ENCODE measurements at places on chromosomes 11 and 22. TPM values are rescaled to one million over a fixed set of nuclear protein-coding genes. Genes with fewer than 3 reads are reported as not detected.

DNA sequence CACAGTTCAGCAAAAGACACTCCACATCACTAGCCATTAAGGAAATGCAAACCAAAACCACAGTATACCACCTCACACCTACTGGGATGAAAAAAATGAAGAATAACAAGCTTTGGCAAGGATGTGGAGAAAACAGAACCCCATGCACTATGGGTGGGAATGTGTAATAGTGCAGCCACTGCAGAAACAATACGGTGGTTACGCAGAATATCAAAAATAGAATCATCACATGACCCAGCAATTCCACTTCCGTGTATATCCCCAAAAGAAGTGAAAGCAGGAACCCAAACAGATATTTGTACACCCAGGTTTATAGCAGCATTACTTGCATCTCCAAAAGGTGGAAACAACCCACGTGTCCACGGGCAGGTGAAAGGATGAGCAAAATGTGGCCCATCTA is 20.8 kb downstream of the CARS1 start:
- DNase-seq = no peak

OR51M1 gene
- total RNA-seq = not detected

GRCh38 chr11:117488996-117489952 is 161.6 kb downstream of the CEP164 start:
- no peak for DNase-seq

GRCh38 chr11:125063429-125064043 is 431 bp downstream of the SLC37A2 start:
- DNase-seq = no peak

GRCh38 chr11:82041764-82042163 is 691.9 kb downstream of the FAM181B start:
- DNase-seq = no peak

THAP12 gene
- total RNA-seq = 59.5 TPM

DNA sequence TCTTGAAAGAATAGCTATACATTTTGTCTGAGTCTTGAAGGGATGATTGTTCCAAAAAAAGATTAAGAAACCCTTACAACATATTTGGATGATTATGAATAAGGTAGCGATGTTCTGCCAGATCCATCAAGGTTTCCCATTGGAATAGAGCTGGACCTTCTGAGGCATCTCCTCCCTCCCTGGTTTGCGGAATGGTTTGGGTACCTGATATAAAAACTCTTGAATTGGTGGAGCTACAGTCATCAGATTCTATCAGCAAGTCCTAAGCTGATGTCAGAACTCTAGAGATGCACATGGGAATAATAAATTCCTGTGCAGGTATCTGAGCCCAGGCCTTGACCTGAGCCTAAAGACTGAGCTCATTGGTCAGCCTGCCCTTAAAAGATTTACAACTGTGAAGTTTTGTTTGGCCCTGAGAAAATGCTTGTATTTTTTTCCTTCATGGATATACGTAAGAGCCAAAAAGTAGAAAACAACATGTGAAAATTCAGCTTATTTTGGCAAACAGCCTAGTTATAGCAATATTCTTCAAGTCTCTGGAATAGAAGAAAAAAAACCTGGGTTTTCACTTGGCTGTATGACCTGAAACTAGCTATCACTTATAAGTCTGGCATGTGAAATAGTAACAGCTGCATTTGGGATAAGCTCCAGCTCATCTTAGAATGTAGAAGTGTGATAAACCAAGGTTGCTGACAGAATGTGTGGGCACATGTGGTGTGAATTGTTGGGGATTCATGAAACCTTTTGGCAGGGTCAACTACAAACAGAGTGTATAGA is 265.7 kb upstream of the CTSC start:
- no peak for DNase-seq

DNA sequence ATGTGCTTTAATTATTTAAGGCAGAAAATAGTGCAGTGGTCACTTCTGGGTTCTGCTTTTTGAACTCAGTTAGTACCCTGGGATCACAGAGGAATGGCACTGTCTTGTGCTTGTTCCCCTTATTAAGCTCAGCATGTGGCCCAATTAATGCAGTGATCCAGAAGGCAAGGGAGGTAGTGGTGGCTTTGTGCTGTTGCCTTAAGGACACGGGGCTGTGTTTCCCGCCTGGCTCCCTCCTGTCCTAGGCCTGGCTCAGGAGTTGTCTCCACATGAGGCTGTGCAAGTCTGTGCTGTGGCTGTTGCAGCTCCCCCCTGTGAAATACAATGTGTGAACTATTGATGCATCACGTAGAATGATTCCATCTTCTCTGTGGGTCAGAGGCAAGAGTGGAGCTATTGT is 49.2 kb upstream of the CABP7 start:
- no peak for DNase-seq

- no peak for DNase-seq
Observed at GRCh38 chr11:97888641-97889040, 1132.1 kb upstream of the CNTN5 start.

OMP gene
- not detected for total RNA-seq

GLYAT gene
- total RNA-seq = not detected

DEPDC7 gene
- 39.6 TPM for total RNA-seq

DNA sequence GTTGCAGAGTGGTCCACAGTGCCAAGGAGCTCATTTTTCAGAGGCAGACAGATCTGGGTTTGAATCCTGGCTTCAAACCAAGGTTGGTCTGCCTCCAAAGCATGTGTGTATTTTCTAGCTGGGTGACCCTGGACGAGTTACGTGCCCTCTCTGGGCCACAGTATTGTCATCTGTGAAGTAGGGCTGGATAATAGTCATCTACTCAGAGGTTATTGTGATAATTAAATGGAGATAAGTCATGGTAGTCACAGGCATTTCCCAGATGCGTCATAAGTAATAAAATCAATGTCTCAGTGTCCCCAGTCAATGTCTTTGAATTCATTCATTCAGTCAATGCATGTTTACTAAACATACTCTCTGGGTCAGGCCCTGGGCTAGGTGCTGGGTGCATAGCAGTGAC is 8.6 kb downstream of the OMP start:
- DNase-seq = peak; percentile 58

DNA sequence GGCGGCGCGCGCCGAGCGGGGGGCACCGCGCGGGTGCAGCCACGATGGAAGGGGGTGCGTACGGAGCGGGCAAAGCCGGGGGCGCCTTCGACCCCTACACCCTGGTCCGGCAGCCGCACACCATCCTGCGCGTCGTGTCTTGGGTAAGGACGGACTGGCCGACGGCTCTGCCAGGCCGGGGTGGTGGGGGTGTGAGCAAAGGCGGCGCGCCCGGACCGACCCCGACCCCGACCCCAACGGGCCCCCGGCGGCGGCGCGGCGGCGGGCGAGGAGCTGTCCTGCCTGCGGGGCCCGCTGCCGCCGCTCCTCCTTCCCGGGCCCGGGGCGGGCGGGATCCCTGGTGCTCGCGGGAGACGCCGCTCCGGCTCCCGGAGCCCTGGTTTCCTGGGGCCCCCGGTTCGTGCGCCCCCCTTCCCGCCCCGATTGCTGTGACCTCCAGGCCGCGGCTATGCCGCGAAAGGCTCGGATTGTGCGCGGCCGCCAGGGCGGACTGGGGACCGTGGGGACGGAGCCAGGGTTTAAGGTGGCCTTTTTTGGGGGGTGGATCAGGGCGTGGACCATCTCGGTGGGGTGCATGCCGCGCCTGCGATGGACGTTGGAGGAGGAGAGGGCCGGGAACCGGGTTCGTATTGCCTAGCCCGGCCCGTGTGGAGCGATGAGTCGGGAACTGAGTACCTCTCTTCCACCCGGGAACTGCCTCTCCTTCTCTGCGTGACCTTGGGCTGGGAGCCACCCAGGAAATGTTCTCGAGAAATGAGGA is at the start of gene SYNGR1:
Gene SYNGR1, plus strand, starts transcription at position 25 of the 760 bp plus-strand sequence. Its CDS starts 20 bp downstream, at position 45.
- DNase-seq = no peak

TMEM191C gene
- not detected for total RNA-seq

- DNase-seq = no peak
Observed at GRCh38 chr11:78737891-78738290, 163.2 kb upstream of the NARS2 start.

OR51B2 gene
- not detected for total RNA-seq

GRCh38 chr22:26450453-26451185 is 21.6 kb downstream of the ASPHD2 start:
- no peak for DNase-seq

- peak; percentile 40 for DNase-seq
Observed at GRCh38 chr11:19658344-19658743, 54.3 kb upstream of the NAV2 start.

GRCh38 chr11:26244207-26244606 is 87.7 kb upstream of the ANO3 start:
- no peak for DNase-seq

OR10D3 gene
- total RNA-seq = not detected

GRCh38 chr22:38950527-38951295 is 6.7 kb upstream of the APOBEC3A start:
- no peak for DNase-seq

DNA sequence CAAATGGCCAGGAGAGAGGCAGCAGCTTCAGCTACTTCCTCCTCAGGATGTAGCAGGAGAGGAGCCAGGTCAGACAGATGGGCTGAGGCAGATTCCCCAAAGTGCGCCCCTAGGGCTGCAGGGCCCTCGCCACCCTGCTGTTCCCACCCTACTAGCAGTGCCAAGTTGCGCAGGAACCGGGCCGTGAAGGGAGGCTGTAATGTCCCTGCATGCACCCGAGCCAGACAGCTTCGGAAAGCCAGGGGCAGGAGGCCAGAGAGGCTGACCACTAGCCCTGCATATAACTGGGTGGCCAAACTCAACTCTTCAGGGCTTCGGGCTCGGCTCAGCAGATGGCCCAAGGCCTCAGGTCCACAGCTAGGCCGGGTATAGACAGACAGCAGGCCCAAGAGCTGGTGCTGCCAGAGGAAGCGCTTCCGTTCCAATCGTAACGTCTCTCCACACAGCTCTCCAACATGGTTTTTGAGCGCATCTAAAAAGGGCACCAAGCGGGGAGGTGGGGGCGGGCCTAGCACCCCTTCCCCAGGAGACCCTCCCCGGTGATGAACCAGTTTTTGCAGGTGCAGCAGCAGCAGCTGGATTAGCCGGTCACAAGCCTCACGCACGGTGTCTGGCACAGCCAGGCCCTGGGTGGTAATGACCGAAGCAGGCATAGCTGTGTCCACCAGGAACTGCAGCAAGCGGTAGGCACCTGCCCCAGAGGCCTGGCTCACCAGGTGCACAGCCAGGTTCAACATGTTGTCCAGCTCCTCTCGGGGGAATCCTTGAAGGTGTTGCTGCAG is 2.0 kb upstream of the GANAB start:
- no peak for DNase-seq

GRCh38 chr11:117750357-117750756 is 46.7 kb downstream of the DSCAML1 start:
- no peak for DNase-seq

GRCh38 chr11:5631417-5631816 is 6.6 kb downstream of the TRIM34 start:
- no peak for DNase-seq

- no peak for DNase-seq
Observed at GRCh38 chr11:110027627-110028371, 65.4 kb upstream of the ZC3H12C start.

GRCh38 chr11:71103266-71103665 is 149.1 kb downstream of the SHANK2 start:
- no peak for DNase-seq

DNA sequence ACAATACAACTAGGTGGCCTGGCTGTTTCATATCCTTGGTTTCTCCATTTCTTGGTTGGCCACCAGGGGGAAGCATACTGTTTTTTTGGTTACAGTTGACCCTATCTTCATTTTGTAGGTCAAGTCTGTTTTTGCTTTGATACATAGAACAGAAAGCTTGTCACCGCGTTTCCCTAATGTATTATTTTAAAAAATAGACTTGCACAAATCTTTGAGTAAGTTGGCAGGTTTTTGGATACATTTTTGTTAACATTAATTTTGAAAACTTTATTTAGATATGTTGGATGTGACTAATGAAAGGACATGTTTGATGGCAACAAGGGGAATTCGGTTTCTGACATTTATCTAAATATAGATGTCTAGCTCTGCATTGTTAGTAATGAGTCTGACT is 3.0 kb downstream of the NCR3LG1 start:
- DNase-seq = peak; percentile 72

DNA sequence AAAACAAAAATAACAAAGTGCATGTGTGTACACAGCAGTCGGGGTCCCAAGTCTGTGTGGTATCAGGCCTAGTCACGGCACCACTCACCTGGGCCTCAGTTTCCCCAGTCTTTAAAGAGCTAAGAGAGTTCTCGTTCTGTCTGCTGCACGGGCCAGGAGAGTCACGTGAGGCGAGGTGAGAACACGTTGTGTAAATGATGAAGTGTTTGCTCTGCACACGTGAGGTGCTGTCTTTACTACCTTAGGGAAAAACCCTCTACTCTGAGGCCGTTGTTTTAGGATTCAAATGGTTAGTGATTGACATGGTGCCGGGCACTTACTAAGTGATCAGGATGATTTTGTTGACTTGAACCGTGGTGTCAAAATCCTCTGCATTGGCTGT is 86.5 kb upstream of the PPARA start:
- peak; percentile 59 for DNase-seq

HPX gene
- not detected for total RNA-seq

TNNI2 gene
- total RNA-seq = not detected

All from M059J (cell line).